ENCODE measurements at places on chromosomes 3 and 15.

GRCh38 chr15:69465253-69465652, 12.6 kb downstream of the RPLP1 start:
- DNase-seq: no peak

DNA sequence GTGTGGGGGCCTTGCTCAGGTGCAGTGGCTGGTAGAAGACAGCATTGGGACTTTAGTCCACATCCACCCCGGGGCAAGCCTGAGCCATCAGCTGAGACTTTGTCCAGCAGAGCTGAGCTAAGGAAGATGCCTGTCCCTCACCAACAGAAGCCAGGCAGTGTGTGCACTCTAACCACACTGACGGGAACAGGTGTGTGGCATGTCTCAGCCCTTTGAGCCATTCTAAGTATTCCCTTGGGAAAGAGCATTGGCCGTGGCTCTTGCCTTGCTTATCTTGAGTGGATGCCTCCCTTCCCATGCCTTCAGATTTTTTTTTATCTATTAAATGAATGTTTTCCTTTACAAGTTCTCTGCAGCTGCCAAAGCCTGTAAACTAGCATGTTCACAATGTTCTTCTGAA, 3.5 kb downstream of the GABRA5 start:
- DNase-seq: no peak

DNA sequence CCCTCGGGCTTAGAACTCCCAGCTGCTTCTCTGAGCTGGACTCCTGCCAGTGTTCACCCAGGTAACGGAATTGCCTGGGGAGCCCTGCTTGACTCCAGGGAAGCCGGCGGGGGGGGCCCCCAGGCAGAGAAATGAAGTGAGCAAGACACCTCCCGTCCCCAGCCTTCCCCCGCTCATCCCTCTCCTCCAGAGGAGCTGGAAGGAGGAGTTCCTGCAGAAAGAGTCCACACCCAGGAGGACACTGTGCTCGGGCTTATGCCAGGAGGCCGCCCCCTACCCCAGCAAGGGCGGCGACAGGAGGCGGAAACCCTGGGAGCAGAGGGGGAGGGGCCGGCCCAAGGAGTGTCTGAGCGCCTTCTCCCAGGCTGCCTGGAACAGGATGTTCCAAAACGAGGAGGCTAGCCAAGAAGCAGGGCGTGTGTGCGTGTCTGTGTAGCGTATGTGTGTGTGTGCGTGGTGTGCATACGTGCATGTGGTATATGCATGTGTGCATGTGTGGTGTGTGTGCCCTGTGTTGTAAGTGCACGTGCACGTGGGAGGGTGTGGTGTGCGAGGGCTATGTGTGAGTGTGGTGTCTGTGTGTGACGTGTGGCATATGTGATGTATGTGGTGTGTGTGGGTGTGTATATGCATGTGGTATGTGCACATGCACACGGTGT, 511.3 kb downstream of the SHQ1 start:
- peak; percentile 76 for DNase-seq

DNA sequence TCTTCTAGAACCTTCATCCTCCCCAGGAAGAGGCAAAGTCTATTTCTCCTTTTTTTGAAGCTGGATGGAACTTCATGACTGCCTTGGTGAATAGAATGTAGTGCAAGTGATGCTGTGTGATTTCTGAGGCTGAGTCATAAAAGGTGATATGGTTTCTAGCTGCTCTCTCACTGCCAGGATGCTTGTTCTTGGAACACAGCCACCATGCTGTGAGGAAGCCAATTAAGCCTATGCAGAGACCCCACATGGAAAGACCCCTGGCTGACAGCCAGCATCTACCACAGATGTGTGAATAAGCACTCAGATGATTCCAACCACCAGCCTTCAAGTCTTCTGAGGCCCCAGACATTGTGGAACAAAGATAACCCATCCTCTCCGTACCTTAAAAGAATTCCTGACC, 57.0 kb downstream of the ISL2 start:
- DNase-seq: no peak
